ENCODE measurements at places on chromosomes 4 and X.

DNA sequence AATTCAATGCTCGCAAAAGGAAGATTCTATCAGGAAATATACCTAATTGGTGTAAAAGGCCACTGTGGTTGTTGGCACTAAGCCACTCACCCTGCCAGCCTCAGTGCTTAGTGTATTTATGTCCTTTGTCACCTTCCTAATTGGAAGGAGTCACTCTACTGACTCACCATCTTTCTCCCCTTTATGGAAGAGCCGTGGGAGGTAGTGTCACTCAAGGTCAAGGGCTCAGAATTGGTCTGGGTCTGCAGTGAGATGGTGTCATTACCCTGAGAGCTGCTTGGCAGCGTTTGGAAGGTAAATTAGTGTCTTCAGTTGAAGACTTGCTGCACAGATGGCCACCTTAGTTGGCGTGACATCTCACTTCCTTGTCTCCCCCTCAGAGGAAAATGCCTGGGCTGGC, 41.7 kb upstream of the CDKN2AIP start:
- no peak for DNase-seq

DNA sequence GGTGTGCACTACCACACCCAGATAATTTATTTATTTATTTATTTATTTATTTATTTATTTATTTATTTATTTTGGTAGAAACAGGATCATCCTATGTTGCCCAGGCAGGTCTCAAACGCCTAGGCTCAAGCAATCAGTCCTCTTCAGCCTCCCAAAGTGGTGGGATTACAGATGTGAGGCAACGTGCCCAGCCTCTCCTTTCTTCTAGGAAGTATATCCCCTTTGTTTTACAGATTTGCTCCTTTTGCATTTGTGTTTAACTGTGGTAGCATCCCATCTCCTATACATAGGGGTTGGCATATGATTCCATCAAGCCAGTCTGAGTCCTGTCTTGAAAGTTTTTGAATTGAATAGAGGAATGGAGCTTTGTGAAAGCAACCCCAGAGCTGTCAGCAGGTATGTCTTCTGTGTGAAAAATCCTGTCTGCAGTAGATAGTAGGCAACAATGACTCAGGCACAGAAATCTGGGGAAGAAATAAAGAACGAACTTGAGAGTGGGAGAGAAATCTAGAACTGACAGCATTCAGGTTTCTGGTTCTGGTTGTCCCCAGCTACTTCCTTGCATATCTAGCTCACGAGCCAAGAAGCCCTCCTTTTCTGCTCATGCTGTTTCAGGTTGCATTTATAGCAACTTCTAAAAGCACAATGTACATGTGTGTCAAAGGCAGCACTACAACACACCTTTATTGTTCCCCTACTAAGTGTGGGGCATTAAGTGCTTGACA, 113.7 kb upstream of the LSM6 start:
- DNase-seq: no peak

- no peak for DNase-seq
These were observed 60.0 kb downstream of the SHROOM3 start for GRCh38 chr4:76494871-76495590.

- no peak for DNase-seq
These were observed 5.4 kb downstream of the SLC25A6 start for GRCh38 chrX:1386338-1387127.

DNA sequence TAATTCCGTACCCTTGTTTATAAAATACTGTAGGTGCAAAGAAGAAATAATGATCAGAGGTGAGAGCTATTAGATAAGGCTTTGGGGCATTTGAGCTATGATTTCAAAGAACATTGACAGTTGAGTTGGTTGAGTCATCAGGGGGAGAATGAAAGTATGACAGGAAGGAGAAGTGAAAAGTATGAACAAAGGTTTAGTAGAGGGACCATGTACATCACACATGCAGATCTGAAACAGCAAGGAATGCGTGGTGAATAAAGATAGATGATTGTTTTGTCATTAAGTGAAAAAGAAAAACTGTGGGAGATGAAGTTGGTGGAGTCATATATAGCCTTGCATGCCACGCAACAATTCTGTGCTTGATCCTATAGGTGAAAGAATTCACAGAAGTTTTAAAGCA, 163.1 kb downstream of the ARAP2 start:
- DNase-seq: no peak

- DNase-seq: peak; percentile 22
These were observed 444.7 kb downstream of the IQCM start for GRCh38 chr4:149370785-149371420.

DNA sequence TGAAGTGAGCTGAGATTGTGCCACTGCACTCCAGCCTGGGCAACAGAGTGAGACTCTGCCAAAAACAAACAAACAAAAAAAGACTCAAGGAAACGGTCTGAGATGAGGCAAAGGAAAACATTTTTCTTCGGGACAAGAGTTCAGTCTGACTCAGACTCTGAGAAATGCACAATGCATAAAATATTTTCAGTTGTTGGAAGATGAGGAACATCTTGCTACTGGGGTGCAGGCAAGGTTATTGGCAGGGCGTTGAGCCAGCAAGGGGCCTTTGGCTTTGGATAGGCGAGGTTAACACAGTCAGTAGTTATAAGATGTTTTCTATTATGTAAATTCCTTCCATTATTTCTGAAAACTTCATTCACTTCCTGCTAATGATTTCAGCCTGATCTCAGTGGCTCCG, 96.1 kb upstream of the VCX start:
- DNase-seq: no peak

DNA sequence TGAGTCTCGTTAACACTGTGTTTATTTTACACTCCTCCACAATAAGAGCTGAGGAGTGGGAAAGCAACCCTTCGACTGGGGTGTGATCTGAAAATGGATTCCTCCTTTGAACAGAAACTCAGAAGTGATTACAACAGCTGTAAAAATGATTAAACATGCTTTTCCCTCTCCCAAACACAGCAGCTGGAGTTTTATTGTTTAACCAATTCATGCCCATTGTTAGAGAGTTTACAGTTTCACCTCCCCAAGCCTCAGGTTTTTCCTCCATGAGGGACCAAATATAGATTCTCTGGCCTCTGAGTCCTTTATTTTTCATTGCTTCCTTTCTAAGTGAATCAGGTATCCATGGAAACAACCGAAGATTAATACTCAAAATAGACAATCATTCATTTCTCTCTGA, 263.0 kb upstream of the TAPT1 start:
- no peak for DNase-seq

GRCh38 chr4:150952167-150952845, 62.8 kb downstream of the LRBA start:
- DNase-seq: no peak

DNA sequence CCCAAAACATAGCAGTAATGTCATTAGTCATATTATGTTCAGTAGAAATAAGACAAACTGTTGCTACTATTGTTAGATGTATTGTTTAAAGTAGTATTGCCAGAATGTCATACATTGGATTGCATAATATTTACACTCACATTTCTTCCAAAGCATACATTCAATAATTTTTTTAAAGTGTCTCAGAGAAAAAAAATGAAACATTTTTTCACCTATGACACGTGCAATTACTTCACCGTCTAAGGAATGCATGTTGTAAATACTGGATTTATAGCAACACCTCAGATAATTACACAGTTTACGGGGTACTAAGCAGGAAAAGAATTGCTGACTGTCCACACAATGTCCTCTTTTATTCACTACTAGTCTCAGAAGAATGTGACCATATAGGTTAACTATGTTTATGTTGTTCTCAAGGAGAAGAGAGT, 162.1 kb downstream of the PCDH18 start:
- no peak for DNase-seq

DNA sequence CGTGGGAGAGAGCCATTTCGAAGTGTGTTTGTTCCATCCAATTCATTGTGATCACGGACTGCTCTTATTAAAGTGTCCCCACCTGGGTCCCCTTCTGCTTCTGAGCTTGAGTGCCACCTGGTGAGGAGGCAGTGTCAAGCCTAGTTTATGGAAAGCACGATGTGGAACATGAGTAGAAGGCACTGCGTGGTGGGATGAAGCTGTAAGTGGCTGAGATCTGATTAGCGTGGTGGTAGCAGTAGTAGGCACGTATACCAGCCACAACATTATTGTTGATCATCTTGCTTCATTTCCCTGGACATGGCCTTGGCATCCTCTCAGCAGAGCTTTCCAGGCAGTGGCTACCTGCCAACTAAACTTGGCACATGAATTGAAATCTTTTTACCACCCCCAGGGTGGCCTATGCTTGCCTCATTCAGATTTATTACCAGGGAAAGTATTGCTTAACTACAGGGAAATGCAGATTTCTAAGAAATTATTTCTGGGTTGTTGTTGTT, 46.4 kb downstream of the GPAT3 start:
- DNase-seq: peak; percentile 35

Data from BE2C (cell line).